ENCODE measurements at places on chromosomes 1 and 21. TPM values are rescaled to one million over a fixed set of nuclear protein-coding genes. Genes with fewer than 3 reads are reported as not detected.

The ARTN gene
- total RNA-seq: 0.58 TPM

The CAMK1G gene
- total RNA-seq: not detected

The SERTAD4 gene
- total RNA-seq: not detected

The DEPDC1 gene
- total RNA-seq: 0.14 TPM

The GJA8 gene
- not detected for total RNA-seq

The MROH9 gene
- not detected for total RNA-seq

The CR1 gene
- total RNA-seq: 2.8 TPM

The SELP gene
- 3.4 TPM for total RNA-seq

The SPATA1 gene
- total RNA-seq: 3.5 TPM

The OR2L8 gene
- 1.2 TPM for total RNA-seq

The SYCP1 gene
- not detected for total RNA-seq

The PPIAL4G gene
- 0.40 TPM for total RNA-seq

The MAN1C1 gene
- total RNA-seq: 64.4 TPM

The SLAMF1 gene
- total RNA-seq: 29.4 TPM

The S100A14 gene
- total RNA-seq: not detected

The PLA2G4A gene
- total RNA-seq: 0.35 TPM

The RXFP4 gene
- total RNA-seq: not detected

The CACHD1 gene
- 1.4 TPM for total RNA-seq

The CD84 gene
- total RNA-seq: 97.4 TPM

The KCNH1 gene
- total RNA-seq: not detected

The RBBP4 gene
- 162 TPM for total RNA-seq

The LGALS8 gene
- total RNA-seq: 106 TPM

The PRDM16 gene
- 0.15 TPM for total RNA-seq

The CYP4B1 gene
- total RNA-seq: 1.7 TPM

The CHRM3 gene
- total RNA-seq: 0.23 TPM

The CD5L gene
- total RNA-seq: not detected

The RGS16 gene
- total RNA-seq: 4.6 TPM

The FCRLB gene
- 0.75 TPM for total RNA-seq

The TAF5L gene
- 19.4 TPM for total RNA-seq

The FAM72C gene
- total RNA-seq: not detected

The CA6 gene
- 1.8 TPM for total RNA-seq

The AMY1B gene
- not detected for total RNA-seq

The PIGV gene
- total RNA-seq: 20.3 TPM

The RPE65 gene
- not detected for total RNA-seq

The NMNAT2 gene
- total RNA-seq: 0.16 TPM

The FAM72B gene
- total RNA-seq: 0.66 TPM

The AADACL3 gene
- total RNA-seq: not detected

The MANEAL gene
- total RNA-seq: 4.4 TPM

The SUSD4 gene
- total RNA-seq: 11.6 TPM

The OR6K2 gene
- not detected for total RNA-seq

The ATAD3C gene
- total RNA-seq: 3.1 TPM

The PROK1 gene
- total RNA-seq: not detected

The CNR2 gene
- total RNA-seq: 2.1 TPM

The ENO1 gene
- 308 TPM for total RNA-seq

The USP25 gene
- total RNA-seq: 74.2 TPM

The PADI2 gene
- total RNA-seq: 0.30 TPM

The EFNA1 gene
- total RNA-seq: 5.1 TPM

The AXDND1 gene
- 0.19 TPM for total RNA-seq

The ZNF648 gene
- not detected for total RNA-seq

The C1QA gene
- total RNA-seq: 0.79 TPM

The ATP1A1 gene
- 268 TPM for total RNA-seq

The TUT4 gene
- total RNA-seq: 109 TPM

The IFNAR2 gene
- total RNA-seq: 71.6 TPM

The TCHH gene
- total RNA-seq: not detected

The LY9 gene
- total RNA-seq: 95.4 TPM
